ENCODE measurements at places on chromosomes 7 and 10.

- DNase-seq = no peak
Observed at GRCh38 chr7:11831156-11831735, 752 bp downstream of the THSD7A start.

DNA sequence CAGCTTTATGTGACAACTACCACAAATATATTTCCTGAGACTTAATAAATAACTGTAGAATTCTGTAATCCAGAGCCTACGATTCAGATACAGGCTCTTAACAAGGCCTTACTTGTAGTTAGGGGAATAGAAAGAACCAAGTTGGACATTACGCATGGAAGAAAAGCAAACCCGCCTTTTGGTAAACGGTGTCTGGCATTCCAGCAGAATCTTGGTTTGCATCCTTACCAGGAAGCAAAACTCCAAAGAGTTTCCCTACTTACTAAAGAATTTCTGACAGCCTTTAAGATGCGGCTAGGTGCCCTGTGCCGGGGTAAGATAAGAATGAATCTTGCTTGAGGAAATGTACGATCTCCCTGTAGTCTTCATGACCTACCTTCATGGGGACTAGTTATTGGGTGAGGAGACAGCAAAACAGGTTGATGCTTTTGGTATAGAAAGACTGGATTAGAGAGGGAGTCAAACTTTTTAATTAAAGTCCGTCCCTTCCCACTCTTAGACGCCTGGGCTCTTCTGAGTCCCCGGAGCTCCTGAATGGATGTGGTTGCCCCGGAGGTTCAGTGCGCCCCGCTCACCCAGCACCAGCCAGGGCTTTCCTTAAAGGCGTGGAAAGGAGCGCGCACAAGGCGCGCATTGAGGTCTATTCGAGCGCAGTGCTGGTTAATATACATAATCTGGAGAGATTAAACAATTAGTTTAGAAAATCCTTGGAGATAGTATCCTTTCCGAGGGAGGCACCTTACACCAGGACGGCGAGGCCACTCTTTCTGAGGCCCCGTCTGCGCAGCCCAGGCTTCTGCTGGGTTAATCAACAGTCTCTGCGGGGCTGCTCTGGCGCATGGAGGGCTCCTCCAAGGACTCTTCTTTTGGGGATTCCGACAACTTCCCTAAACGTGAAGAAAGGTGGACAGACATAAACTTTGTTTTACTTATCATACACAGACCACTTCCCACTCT lies 11.5 kb downstream of the PTF1A start:
- DNase-seq = no peak

- peak; percentile 55 for DNase-seq
Observed at GRCh38 chr10:97210543-97210960, 24.8 kb upstream of the SLIT1 start.

- DNase-seq = peak; percentile 62
Observed at GRCh38 chr7:70856901-70857630, 274.9 kb upstream of the GALNT17 start.

DNA sequence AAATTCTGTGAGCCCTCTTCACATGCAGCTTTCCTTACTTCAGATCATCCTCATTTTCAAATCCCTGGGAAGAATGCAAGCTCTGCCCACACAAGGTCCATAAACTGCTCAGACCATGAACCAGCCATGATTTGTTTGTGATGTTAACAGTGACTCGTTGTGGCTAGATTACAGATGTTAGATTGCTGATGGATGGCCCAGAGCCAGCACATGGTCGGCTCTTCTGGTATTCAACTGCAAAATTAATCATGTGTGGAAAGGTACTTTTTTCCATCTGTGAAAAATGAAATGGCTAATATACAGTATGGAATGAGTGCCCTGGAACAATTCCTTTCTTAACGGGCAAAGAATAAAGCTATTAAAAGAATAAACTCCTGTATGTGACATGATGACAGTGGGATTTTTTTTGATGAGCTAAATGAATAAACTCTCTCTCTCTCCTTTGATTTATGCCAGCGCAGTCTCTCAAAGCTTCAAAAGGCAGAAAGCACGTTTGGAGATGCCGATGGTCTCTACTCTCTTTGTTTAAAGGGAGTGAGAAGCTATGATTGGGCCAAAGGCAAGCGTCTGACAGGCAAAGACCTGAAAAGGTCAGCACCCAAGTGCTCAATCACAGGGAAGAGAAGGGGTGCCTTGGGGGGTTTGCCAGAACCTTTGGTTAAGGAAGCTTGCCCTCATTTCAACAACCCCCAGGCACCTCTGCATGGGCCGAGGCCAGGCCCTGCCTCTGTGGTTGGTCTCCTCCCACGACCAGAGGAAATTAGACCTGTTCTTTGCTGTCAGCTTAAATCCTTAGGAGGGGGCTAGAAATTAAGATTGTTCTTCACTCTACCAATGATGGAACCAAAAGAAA lies 444.0 kb upstream of the NFE2L3 start:
- DNase-seq = no peak

DNA sequence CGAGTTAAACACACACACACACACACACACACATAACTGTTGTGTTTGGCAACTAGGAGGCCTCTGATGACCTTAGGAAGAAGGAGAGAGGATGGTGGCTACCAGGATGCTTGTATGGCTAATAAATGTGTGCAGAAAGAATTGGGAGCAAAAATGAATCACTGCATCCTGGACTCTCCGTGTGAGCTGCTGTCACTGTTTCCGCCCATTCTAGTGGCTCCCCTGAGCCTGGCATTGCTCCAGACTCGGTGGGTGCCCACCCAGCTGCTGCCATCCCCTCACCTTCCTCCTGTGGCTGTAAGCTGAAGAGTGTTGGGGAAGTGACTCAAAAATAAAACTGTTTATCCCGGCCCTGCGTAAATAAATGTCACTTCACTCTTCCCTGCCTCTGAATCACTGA lies 149.5 kb upstream of the MINDY3 start:
- DNase-seq = no peak

DNA sequence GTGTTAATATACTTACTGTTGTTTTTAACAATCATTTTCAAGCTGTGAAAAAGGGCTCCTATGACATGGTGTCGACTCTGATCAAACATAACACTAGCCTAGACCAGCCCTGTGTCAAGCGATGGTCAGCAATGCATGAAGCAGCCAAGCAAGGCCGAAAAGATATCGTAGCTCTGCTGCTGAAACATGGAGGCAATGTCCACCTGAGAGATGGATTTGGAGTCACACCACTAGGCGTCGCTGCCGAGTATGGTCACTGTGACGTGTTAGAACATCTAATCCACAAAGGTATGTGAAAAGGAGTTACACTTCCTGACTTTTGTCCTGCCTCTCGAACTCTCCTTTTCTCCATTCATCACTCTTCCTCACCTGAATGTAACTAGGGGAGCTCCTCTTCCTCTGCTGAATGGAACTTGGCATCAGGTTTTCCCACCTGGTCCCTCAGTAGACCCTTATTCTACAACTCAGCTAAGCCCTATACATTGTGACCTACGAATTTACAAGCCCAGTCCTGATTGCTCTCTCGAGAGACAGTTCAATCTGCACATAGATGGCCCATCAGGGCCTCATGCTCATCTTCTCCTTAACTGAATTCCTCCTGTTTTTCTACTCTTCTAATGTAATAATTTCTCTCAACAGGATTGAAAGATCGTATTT lies 23.0 kb downstream of the ASB15 start:
- DNase-seq = no peak

DNA sequence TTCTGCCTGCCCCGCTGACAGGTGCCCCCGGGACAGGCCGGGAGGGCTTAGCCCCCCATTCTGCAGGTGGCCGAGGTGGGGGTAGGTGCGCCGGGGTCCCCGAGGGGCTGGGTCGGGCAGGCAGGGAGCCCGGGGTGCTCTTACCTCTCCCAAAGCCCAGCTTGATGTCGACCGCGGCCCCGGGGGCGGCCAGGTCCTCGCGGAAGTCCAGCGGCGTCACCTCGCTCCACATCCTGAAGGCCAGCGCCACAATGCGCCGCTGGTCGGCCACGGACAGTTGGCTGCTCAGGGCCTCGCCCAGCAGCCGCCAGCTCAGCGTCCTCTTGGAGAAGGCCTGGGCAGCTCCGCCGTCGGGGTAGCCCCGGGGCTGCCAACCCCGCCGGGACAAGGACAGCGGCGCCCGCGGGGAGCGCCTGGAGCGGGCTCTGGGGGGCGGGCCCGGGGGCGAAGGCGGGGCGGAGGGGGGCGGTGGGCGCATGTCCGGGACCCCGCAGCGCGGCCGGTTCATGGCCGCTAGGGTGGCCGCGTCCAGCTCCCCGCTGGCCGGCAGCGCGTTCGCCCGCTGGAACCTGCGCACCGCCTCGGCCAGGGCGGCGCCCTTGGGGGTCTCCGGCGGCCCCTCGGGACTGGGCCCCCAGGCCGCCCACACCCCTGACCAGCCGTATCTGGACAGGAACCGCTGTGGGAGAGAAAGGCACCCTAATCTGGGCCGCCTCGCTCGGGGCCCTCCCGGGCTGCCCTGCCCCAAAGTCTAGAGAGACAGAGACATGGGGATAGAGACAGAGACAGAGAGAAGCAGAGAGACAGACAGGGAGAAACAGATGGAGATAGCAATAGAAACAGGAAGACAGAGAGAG lies 1.7 kb downstream of the MMP21 start:
- DNase-seq = no peak

- no peak for DNase-seq
Observed at GRCh38 chr7:156764766-156765165, 124.2 kb downstream of the RNF32 start.

- no peak for DNase-seq
Observed at GRCh38 chr7:159075563-159076238, 69.0 kb downstream of the VIPR2 start.

DNA sequence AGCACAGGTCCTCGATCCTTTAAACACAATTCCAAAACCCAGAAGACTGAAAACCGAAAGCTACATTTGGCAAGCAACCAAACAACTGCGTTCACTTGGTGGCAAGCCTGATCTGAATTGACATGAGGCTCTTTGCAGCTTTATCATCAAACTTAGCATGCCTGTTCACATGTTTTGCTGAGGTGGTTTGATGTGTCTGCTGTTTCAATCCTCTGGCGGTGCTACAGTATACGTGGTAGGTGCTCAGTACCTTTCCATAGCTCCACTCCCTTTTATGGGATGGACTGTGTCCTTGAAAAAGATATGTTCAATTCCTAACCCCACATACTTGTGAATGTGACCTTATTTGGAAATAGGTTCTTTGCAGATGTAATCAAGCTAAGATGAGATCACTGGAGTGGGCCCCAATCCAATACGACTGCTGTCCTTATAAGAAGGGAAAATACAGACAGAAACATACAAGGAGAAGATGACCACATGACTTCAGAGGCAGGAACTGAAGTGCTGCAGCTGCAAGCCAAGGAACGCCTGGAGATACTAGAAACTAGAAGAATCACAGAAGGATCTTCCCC lies 33.4 kb downstream of the CCDC6 start:
- no peak for DNase-seq

DNA sequence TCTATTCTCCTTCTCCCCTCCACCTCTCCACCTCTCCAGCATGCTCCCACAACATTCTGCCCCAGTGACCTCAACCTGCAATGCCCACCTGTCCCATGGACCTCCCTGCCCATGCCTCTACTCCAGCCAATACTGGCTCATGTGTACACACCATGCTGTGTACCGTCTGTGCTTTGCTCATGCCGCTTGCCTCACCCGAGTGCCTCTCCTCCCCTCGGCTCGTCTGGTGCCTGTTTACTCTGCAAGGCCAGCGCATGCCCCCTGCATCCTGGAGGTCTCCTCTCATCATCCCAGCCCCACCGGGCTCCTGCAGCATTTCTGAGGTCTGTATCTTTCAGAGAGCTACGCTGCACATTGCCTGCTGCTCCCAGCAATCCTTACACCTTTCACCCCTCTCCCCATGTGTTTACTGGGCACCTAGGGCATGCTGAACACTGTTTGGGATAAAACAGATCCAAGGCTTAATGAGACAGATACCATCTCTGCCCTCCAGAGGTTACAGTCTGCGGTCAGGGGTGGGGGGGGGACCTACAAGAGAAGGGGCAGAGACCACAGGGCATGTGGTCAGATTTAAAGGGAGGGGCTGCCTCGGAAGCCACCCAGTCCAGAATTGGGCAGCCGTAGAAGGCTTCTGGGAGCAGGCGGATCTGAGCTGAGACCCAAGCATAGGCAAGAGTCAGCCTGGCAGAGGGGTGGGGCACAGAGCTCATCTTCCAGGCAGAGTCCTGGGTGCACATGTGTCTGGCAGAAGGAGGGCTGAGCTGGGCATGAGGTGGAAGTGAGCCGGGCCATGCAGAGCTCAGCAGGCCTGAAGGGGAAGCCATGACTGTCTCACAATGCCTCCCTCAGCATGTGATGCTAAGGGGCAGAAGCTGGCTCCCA lies 29.6 kb upstream of the PSAP start:
- no peak for DNase-seq

All from PC-9 (cell line).